ENCODE measurements at places on chromosomes 3 and 15.
A peak's percentile ranks its signal among the peaks of the same experiment; 100 is the strongest.

DNA sequence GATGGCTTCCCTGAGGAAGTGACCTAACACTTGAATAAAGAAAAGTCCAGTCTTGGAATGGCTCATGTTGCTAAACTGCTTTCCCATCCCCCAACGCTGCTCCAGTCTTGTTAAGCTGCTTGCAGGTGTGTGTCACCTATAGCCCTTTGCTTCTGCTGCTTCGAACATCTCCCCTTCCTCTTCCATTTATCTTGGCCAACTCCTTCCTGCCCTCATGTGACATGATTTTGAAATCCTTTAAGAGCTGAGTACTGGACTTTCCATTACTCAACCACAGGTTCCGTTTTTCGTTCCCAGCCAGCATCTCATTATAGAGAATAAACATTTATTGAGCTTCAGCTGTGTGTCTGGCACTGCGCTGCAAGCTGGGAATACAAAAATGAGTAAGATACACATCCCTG, 1.7 kb downstream of the ATG7 start:
- DNase-seq = no peak

DNA sequence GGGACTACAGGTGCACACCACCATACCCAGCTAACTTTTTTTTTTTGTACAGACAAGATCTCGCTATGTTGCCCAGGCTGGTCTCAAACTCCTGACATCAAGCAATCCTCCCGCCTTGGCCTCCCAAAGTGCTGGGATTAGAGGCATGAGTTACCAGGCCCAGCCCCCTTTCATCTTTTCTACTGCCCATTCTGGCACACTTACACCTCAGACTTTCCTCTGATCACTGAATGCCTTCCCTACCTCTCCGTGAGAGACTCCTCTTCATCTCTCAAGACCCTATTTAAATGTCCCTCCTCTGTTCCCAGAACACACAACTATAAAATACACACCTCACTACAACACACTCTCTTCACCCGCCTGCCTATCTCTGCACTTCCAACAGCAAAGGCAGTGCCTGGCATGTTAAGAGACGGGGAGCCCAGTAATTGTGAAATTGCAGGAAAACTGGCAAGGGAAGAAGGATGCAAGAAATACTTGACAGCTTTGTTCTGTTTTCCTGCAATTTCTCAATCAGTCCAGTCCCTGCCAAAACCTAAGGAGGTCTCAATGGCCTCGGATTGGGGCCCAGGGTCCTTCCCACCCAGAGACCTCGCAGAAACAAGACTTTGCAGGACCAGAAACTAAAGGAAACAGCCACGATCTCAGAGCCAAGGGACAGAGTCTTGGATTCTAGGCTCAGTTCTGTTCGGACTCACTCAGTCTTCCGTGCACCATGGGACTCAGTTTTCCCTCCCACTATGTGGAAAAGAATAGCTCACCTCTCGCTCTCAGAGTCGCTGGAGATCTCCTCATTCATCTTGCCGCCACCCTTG, 849 bp downstream of the RRP9 start:
- DNase-seq = no peak

- DNase-seq = no peak
Observed at GRCh38 chr3:195207056-195207455, 63.9 kb downstream of the XXYLT1 start.

DNA sequence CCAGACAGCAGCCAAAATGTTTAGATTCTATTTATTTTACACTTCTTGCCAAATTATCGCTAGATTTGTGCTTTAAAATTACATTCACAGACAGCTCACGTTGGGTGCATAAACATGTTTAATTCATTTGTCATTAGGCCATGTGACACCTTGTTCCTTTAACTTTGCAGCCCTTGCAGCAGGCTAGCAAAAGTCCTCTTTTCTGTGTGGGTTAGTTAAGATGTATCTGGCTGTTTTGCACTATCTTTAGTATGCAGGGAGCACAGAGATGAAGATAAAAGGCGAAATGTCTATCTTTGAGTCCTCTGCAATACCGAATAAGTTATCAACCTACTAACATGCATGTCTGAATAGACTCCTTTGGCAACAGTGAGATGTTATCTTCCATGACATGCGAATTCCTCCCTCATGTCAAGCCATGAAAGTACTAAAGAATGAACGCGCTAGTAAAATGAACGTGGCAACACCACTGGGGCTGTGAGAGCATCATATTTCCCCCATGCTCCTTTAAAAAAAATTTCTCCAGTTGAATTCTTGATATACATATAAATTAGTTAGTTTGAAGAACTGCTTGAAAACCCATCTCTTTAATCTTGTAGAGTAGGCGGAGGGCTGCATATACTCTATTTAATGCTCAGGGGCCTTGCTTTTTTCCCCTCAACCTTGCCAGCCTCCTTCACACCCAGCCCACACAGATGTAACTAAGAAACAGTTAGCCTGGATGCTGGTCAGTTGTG, 620.4 kb upstream of the NR2F2 start:
- no peak for DNase-seq

- no peak for DNase-seq
Observed at GRCh38 chr15:75947092-75947491, 43.4 kb downstream of the FBXO22 start.

DNA sequence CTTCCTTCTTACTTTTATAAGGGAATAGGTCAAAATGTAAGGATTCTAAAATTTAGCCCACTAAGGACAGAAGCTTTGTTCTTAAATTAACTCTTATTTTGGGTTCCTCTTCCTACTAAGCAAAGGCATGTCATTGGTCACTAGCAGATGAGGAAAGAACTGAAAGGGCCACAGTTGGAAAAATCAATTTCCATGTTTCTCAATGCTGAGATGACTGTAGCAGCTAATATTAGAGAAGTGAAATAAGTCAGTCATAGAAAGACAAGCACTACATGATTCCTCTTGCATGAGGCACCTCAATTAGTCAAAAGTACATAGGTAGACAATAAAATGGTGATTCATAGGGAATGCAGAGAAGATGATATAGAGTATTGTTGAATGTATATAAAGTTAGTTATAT, 353.7 kb downstream of the RSL24D1 start:
- no peak for DNase-seq

DNA sequence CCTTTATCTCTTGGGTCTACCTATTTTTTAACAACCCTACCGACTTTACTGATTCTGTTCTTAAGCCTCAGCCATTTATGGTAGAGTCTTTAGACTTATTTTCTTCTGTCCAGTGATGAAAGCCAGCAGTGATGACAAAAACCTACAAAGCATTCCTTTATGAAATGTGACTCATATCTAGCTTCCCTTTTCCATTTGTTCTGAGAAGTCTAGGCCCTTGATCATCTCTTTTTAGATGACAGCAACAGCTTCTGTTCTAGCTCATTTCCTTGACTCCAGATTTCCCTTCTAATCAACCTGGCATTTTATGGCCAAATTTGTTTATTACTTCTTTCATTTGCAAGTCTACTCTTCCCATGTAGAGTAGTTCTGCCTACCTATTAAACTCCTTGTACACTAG, 36.1 kb downstream of the CFAP44 start:
- DNase-seq = no peak

DNA sequence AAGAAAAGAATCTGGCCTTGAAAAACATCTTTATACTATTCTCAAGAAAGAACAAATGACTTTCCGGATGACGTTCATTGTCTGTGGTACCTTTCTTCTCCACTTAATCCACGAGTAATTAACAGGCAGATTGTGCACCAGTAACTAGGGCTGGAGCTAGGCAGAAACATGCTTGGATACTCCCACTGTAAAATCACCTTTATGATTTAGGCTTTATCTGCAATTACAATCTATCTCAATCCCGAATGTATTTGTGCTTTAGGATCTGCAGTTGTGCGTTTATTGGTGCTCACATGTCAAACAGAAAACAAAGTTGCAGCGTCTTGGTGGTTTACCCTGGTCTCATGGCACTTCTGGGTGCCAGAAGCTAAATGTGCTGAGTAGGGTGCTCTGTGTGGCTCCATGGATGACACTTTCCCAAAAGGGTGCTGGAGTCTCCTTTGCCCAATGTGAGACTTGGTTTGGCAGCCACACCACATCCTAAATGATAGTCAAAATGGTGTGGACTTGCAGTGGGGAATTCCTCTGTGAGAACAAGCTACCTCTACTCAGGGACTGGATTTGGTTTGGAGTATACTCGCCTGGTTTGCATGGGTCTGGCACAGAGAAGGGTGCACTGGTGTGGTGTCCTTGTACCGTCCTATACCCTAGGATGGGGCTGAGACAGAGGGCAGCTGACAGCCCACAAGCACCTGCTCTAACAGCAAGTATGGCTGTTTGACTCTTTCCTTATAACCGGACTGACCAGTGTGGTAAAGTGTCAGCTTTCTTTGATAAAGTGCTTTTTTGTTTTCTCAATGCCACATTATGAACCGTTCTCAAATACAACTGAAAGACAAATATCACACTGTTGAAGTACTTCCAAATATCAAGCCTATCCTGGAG, 7.7 kb downstream of the SERP1 start:
- no peak for DNase-seq

- DNase-seq = no peak
Observed at GRCh38 chr3:190768891-190769290, 93.6 kb downstream of the GMNC start.

DNA sequence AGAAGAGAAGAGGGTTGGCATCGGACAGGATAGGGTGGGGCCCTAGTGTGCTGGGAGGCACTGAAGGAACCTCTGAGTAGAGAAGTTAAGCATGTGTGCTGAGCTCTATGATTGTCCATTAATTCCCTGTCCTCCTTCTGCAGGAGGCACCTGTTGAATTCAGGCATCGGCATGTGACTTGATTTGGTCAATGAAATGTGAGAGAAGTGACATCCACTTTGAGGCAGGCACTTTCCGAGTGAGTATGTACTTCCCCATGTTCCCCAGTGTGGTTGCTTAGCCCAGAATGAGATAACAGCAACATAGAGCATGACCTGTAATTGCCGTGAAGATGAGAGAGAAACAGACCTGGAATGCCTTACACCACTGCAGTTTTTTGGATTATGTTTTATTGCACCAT, 224.8 kb downstream of the RPLP1 start:
- DNase-seq = no peak

GRCh38 chr3:188817103-188817934, 354.5 kb upstream of the TPRG1 start:
- no peak for DNase-seq

DNA sequence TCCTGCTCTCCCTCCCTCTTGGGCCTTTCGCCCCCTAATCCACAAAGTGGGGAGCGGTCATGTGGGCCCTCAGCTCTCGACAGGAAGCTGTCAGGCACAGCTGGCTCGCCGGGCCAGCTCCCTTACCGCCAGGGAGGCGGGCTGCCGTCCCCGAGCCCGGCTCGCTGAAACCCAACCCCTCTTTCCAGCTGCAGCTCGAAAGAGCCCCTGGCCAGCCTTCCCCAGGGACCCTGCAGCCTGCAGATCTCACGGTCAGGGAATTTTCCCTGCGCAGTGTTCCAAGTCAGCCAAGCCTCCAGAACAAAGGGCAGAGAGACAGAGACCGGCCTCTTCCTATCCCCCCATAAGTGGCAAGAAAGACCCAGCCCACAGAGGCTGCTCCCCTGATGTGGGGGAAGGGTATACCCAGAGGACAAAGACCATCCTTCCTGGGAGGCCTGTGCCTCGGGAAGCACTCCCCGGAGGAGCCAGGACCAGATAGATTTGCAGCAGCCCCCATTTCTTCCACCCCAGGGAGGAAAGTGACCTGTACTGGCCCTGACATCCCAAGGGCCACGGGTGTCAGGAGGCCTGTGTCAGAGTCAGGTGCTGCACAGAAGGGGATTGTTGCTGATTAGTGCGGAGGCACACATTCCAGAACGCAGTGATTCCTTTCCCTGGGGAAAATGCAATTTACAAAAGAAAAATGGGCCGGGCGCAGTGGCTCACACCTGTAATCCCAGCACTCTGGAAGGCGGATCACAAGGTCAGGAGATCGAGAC, 32.6 kb downstream of the MAGEF1 start:
- no peak for DNase-seq

DNA sequence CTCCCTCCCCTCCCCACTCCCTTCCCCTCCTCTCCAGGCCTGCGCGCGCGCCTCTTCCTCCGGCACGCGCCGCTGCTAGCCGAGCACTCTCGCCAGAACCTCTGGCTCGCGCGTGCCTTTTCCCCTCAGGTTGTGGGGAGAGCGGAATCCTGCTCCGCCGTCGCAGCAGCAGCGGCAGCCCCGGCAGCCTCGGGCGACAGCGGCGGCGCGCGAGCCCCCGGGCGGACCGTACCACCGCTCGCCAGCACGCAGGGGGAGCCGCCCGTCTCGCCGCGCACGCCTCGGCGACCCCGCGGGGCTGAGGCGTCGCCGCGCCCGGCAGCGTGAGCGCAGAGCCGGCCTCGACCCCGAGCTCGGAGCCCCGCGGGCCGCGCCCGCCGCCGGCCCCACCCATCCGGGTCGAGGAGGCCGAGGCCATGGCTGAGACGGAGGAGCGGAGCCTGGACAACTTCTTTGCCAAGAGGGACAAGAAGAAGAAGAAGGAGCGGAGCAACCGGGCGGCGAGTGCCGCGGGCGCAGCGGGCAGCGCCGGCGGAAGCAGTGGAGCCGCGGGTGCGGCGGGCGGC, at the start of gene CDV3:
CDV3 (plus strand) TSS at position 58 of the 566 bp plus-strand sequence; CDS start at position 417, 359 bp downstream.
- no peak for DNase-seq

GRCh38 chr3:14144423-14145075, 19.7 kb downstream of the TMEM43 start:
- peak; percentile 47 for DNase-seq

GRCh38 chr3:64152086-64152485, 73.2 kb downstream of the PRICKLE2 start:
- no peak for DNase-seq

- no peak for DNase-seq
Observed at GRCh38 chr3:69856965-69857705, 117.9 kb downstream of the MITF start.

- DNase-seq = no peak
Observed at GRCh38 chr3:1609416-1609815, 489.2 kb upstream of the CNTN4 start.

DNA sequence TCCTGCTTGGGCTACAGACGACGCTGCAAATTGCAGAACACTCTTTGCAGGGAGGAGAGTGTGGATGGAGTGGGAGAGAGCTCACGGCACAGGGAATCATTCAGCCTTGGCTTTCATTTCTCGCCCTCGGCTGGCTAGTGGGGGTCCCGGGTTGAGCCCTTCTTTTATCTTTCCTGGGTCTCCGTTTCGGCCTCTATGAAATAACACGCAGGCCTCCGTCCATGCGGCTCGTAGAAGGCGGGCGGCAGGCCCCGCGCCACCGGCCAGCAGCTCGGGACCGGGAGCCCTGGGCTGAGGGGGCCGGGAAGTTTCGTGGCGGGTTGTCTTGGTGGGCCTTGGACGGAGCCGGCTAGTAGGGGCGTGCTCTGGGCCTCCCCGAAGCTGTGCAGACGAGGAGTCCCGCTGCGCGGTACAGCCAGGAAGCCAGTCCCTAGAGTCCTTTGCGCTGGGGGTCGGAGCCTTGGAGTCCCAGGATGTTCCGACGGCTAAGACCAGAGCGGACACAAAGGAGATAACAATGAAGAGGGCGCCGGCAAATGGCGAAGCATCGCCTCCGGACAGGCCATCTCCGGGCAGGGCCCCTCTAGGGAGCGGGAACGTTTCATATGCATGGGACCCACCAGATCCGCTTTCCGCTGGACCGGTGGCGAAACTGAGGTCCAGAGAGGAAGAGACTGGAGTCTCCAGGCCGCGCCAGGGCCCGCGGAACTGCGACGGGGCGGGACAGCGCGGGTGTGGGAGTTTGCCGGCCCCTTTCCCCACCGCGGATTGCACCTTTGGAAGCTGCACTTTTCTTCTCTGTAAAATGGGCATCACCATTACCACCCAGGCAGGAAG, 4.3 kb downstream of the RNU6-1 start:
- DNase-seq = no peak

GRCh38 chr15:74317820-74318375, 49.5 kb downstream of the CYP11A1 start:
- no peak for DNase-seq

GRCh38 chr3:185582871-185583270, 3.2 kb upstream of the SENP2 start:
- DNase-seq = no peak
